Activated naive CD4-positive, alpha-beta T cell (primary cell): ENCODE measurements at places on chromosomes 12 and 14.
A peak's percentile ranks its signal among the peaks of the same experiment; 100 is the strongest.

DNA sequence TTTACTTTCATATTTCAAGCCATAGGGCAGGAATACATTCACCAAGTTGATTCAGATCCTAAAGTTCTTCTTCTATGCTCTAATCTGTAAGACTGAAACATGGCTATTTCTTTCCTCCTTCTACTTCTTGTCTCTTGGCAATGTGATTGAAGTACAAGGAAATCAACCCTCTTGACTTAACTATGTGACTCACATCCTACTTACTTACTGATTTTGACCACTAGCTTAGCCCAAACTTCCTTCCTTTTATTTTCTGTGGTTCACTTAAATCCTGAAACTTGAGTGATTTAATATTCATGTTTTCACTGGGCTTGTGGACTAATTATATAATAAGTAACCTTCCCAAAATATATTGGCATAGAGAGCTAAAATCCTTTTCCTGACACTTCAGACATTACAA lies 111.2 kb upstream of the NOVA1 start:
- DNase-seq: no peak

DNA sequence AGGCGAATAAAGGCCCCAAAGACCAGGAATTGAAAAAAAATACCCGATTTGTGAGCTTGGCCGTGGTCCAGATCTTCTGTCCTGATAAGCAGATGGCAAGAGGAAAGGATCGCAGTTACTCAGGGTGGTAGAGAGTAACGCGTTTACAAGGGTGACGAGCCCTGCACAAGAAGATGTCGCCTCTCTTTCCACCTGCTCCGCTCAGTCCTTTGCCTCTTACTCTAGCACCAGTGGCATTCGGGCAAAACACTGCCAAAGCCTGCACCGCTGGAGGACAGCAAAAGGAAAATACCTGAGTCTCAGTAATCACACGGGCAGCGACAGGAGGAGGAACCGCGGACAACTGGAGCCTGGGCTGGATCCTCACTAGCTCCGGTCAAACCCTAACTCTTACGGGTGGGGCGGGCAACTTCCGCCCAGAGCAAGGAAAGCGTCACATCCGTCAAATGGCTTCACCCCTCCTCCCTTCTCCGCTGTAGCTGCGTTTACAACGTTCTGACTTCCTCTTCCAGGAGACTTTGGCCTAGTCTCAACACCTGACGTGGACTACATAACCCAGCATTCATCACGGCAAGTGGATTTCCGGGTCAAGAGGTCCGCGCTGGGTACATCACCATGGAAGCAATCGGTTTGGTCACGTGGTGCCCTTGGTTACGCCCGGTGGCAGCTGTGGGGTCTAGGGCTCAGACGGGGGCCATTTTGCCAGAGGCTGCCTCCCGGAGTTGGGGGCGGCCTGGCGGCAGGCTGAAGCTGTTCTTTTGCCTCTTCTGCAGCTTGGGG lies at the start of the genes KLHL28 and TOGARAM1:
Gene KLHL28 (minus strand): TSS at position 394 of the 780 bp plus-strand sequence. CDS start 16,019 bp downstream, outside the sequence.
Gene TOGARAM1 (plus strand): TSS at position 637 of the 780 bp plus-strand sequence. CDS start 232 bp downstream, outside the sequence.
- peak; percentile 87 for DNase-seq

DNA sequence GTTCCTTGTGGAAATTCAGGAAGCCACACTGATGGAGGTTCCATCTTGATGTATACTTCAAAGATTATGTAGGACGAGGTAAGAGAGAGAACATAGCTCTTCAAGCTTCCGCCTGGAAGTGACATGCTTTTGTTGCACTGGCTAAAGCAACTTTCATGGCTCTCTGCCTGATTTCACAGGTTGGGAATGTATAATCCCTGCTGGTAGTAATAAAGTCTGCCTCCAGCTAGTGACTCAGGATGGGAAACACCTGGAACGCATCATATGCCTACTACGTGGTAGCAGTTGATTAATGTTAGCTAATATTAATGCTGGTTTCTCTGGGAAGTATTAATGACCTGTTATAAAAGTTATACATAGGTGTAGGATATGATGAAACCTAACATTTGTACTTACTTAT lies 71.1 kb downstream of the PELI2 start:
- DNase-seq: no peak

DNA sequence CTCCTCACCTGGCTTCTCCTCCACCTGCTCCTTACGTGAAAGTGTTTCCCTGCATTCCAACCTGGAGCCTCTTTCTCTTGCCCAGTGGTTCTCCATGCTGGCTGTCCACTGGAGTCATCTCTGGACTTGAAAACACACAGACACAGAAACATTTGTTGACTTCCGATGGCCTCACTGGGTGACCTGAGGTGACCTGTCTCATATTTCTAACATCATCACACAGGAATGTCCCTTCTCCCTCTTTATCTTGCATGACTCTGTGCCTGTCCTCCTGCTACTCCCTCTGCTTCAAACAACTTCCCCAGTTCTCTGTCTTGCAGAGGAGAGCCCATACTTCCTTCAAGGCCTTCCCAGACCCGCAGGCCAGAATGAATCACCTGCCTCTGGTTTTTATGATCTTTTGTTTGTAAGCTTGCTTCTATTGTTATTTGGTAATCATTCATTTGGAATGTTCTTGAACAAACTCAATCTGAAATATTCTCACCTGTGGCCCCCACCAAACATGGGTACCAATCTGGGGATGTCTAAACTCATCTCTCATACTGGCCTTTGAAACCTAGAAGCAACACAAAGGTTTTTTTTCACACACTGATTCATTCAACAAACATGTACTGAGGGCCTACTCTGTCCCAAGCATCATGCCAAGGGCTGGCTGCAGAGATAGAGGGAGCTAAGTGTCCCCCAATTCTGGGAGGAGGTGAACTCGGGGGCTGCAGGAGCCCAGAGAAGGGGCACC lies 9.7 kb upstream of the RIN3 start:
- DNase-seq: no peak

DNA sequence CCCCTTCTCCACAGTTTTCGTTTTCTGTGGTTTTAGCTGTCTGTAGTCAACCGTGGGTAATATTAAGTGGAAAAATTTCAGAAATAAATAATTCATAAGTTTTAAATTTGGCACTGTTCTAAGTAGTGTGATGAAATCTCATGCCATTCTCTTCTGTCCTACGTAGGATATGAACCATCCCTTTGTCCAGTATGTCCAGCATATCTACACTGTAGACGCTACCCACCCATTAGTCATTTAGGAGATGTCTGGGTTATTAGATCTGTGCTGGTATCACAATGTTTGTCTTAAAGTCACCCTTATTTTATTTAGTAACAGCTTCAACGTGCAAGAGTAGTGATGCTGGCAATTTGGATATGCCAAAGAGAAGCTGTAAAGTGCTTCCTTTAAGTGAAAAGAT lies 44.7 kb downstream of the ATF7IP start:
- DNase-seq: no peak

DNA sequence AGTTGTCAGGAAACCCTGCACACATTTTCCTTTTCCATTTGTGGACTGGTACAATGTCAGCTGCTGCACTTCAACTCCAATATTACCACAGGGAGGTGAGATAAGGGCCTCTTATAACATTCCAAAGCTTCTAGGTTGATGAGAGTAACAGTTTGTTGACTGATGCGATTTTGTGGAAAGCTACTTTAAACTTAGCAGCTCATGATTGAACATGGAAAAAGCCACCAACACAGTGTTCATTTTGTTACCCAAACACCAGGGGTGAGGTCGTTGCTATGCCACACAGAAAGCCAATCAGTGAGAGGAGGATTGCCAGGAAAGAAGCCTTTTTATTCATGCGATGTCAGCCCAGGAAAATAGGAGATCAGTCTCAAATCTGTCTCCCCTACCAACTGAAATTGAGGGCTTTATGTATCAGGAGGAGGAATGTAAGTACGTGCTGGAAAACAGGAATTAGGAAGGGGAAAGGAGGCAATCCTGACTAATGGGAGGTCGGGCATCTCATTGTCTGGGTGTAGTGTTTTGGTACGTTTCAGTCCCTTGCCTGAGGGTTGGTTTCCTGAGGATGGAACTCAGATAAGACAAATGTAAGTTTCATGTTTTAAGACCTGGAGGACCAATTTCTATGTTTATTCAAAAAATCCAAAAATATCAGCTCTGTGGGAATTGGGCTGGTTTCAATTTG lies 92.7 kb upstream of the PLEKHA5 start:
- no peak for DNase-seq

- no peak for DNase-seq
Measured at GRCh38 chr12:3201339-3202051, 124.3 kb downstream of the TSPAN9 start.

DNA sequence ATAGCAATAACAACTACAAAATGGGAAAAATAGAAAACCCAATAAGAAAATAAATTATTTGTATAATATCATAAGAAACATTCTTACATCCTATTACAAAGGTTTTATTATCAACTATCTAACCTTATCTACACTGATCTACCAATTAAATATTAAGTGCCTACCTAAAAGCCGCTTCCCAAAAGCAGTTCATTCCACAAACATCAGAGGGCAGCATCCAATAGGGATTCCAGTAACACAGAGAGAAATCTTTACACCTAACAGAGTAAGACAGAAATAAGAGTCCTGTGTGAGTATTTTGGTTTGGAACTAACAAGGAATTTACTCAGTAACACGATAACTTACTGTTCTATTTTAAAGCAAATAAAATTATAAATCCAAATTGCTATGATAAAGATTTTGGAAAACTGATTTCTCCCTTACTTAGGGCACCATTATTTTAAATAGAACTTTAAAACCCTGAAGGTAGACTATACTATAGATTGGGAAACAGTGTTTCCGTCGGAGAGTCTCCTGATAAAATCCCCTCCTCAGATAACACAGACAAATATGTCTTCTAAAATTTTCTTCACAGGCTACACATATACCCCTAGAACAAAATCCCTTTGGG lies 15.0 kb downstream of the GXYLT1 start:
- DNase-seq: no peak

- DNase-seq: no peak
Measured at GRCh38 chr12:49089821-49090773, 4.5 kb downstream of the DHH start.

- DNase-seq: no peak
Measured at GRCh38 chr12:130608132-130608531, 108.0 kb downstream of the RIMBP2 start.

DNA sequence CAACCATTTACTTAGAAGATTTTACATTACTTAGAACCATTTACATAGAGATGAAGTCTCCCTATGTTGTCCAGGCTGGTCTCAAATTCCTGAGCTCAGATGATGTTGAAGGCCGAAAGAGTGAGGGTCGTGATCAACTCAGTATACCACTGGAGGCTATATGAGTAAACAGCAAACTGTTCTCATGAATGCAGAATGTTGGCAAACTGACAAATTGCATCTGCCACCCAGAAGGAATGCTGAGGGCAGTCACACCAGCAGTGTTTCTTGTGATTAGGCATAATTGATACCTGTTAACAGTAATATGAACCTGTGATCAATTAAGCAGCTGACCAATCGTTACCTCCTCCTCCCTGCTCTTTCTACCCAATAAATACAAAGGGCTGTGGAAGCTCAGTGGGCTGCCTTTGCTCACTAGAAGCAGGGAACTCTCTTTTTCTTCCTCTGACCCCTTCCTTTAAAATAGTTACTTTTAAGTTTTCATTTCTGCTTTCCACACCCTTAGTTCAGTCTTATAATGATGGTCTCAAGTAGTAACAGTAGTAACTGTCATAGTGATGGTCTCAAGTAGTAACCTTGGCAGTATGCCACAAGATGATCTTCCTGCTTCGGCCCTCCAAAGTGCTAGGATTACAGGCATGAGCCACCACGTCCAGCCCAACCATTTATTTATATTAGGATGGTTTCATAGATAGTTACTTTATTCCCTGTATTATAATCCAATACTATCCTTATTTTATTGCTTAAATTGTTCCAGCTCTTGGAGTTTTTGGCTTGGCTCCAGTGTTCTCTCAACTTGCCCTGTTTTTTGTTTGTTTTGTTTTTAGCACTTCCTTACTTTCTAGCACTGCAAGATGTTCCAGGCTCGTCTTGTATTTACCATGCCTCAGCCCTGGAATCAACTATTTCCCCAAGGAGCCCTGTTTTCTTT lies 25.8 kb downstream of the LIMA1 start:
- no peak for DNase-seq

- DNase-seq: no peak
Measured at GRCh38 chr14:28382444-28383190, 384.0 kb upstream of the FOXG1 start.

DNA sequence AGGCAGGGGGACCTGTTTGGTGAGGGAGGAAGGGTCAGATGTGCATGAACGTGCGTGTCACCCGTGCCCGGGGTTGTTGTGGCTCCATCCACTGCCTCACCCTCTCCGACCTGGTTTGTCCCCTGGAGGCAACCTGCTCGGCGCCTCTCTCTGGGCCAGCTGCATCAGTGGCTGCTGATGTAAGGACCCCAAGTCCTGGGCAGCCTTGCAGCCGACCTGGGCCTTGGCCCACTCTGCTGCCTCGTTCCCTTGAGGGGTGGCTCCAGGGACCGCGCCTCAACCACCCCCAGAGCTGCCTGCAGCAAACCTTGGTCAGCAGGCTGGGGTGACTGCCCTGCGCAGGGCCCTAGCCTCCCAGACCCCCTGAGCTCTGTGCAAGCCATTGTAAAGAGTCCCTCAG lies 351.7 kb downstream of the TMEM121 start:
- no peak for DNase-seq

- no peak for DNase-seq
Measured at GRCh38 chr14:32578181-32578580, 249.1 kb downstream of the AKAP6 start.

DNA sequence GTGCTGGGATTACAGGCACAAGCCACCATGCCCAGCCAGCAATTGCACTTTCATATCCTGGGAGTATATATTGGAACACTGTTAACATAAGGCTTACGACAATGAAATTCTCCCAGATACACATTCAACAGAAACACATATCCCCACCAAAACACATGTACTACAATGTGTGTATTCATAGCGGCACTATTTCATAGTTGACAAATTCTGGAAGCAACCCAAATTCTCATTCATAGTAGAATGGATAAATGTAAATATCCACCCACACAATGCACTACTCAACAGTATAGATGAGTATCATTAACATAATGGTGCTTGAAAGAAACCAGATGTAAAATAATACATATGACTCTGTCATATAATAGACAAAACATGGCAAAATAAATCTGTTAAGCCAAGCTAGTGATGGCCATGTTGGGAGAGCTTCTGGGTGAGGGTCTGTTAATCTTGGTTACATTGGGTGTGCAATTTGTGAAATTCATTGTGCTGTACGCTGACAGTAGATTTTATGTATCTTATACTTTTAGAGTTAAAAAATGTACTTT lies 2.6 kb upstream of the DNAAF2 start:
- no peak for DNase-seq

- no peak for DNase-seq
Measured at GRCh38 chr14:100159094-100159864, at the start of gene DEGS2. DEGS2 (minus strand) TSS chr14:100159645; CDS start chr14:100159587, 58 bp downstream.

- DNase-seq: no peak
Measured at GRCh38 chr12:112967306-112967705, 11.0 kb upstream of the OAS2 start.

DNA sequence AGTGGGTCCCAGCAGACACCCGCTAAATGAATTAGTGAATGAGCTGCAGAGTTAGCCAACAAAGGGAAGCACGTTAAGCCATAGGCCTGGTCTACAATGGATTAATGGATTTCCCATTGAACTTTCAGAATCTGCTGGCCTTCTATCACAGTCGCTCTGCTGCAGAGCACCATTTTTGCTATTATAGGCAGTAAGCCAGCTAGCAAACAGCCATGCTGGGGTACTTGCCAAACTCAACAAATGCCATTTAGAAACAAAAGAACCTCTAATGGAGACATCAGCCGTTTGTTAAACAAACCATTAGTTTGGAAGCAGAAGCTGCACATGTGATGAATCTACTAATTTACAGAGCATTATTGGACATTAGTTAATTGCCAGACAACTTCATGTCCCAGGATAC lies 181.1 kb upstream of the STXBP6 start:
- DNase-seq: no peak

GRCh38 chr14:101825797-101826196 lies 64.3 kb downstream of the PPP2R5C start:
- DNase-seq: no peak

- no peak for DNase-seq
Measured at GRCh38 chr12:42744539-42745182, 155.1 kb upstream of the PRICKLE1 start.

GRCh38 chr12:55717011-55718007 lies 1.5 kb downstream of the BLOC1S1 start:
- no peak for DNase-seq
